ENCODE measurements at places on chromosomes 7 and 10.
A peak's percentile ranks its signal among the peaks of the same experiment; 100 is the strongest.

GRCh38 chr7:78039790-78040776 is 241.5 kb downstream of the PHTF2 start:
- DNase-seq = no peak

DNA sequence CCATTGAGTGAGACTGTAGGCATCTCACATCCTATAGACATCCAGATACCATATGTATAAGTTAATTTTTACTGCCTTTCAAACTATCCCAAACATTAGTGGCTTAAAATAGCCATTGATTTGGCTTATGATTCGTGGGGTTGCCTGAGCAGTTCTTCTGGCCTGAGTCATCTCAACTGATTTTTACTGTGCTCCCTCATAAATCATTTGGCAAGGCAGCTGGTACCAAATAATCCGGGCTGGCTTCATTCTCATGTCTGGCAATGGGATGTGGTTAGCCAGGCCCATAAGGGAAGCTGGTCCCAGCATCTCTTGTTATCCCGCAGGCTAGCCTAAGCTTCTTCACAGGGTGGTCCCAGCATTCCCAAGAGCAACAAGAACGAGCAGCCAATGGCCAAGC is 6.7 kb upstream of the LRGUK start:
- DNase-seq = no peak

DNA sequence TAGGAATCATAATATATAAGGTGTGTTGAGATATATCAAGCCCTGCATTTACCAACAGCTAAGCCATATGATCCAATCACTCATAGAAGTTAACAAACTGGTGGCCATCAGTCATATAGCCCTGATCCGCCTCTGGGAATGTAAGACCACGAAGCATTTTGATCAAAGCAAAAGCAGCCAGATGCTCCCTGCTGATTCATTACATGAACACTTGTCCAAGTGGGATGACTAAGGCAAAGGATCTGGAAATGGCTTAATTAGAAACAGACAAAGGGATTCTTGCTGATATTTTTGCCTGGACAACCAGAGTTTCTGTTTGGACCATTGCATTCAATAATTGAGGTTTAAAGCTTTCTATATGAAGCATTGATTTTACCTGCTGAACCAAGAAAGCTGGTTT is 535.5 kb downstream of the GPAM start:
- DNase-seq = no peak

DNA sequence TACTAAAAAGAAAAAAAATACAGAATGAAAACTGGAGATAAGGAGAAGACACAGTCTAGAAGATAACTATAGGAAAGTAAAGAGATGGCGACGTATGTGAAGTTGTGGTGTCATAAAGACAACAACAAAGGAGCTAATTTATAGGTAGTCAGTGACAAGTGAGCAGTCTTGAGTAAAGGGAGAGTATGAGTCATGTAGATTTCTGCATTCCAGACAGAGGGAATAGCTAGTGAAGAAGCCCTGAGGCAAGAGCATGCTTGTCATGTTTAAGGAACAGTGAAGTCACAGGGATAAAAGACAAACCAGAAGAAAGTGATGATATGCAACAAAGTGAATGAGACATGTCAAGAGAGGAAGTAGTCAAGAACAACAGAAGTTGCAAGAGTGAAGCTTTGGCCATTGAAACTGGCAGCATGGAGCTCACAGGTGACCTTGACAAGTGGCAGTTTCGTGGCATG is 2.3 kb upstream of the MIOS start:
- peak; percentile 97 for DNase-seq

- no peak for DNase-seq
Observed at GRCh38 chr10:70550459-70550858, 52.1 kb downstream of the PRF1 start.

- peak; percentile 26 for DNase-seq
Observed at GRCh38 chr7:1418505-1419309, 40.6 kb downstream of the MICALL2 start.

DNA sequence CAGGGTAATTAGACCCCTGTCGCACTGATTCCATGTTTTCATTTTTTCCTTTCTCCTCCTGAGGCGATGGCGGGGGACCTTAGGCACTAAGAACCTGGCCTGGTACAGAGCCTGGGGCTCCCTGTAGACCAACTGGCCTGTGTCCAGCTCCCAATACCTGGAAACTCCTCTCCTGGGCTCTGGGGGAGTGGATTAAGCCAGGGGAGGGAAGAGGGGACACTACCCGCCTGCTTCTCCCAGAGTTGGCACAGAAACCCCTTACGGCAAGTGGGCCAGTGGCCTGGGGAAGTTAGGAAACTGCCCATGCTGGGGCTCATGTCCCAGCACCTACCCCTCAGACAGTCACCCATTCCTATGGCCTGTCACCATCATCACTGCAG is 121.6 kb downstream of the GRID1 start:
- DNase-seq = no peak

DNA sequence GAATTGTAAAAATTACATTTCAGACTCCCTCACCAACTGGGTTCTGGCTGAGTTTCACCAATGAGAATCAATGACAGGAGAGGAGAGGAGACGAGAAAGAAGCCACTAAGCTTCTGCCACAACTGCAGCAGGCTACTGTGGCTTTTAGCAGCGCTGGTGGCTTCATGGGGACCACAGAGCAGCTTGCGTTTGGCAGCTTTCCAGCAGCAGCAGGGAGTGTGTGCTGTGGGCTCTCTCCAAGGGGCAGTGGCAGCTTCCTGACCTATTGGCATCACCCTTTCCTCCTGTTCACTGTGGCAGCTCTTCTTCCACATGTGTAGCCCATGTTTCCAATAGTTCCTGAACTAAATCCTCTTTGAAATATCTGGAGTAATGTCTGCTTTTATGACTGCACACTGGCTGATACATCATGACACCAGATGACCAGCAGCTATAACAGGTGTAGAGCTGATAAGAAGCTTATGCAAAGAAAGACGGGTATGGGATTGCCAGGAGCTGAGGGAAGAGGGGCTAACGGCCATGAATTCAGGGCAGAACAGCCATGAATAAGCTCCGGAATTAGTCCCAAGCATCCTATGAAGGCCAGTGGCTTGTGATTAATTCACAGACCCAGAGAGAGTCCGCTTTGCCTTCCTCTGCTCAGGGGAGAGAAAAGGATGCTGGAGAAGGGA is 46.8 kb downstream of the KCNH2 start:
- DNase-seq = no peak

- no peak for DNase-seq
Observed at GRCh38 chr7:45174966-45175765, 17.6 kb downstream of the RAMP3 start.

- DNase-seq = no peak
Observed at GRCh38 chr10:22713853-22714478, 412 bp downstream of the PIP4K2A start.

GRCh38 chr10:104947314-104947713 is 306.2 kb downstream of the SORCS3 start:
- no peak for DNase-seq

- no peak for DNase-seq
Observed at GRCh38 chr7:27180431-27181420, 4.3 kb downstream of the HOXA11 start.

DNA sequence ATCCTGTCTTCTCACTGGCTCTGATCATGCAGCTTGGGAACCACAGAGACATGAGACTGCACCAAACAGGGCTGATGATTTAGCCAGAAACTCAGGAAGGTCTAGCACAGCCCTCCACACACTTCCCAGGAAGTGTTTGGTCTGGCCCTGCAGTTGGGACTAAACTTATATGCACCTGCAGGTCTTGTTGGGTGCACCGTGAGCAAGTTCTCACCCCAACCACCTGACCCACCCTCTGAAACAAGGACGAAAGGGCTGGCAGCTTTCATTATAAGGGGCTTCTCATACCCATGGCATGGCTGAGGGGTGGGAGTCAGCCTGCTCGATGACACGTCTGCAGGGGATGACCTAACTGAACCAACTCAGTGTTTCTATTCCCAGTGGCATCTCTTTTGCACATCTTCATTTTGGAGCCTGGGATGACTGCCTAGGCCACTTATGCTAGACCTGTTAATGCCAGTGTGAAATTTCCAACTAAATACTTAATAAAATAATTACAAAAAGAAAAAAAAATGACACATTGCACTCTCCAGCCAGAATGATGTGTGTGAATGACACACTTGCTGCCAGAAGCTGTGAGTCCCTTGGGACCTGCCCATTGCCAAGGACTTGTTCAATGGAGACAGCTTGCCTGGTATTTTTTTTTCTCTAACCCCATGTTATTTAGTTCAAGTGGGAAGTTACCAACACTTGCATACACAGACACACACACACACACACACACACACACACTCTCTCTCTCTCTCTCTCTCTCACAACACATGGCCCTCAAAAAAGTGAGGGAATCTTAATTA is 102.6 kb downstream of the NEURL1 start:
- no peak for DNase-seq

DNA sequence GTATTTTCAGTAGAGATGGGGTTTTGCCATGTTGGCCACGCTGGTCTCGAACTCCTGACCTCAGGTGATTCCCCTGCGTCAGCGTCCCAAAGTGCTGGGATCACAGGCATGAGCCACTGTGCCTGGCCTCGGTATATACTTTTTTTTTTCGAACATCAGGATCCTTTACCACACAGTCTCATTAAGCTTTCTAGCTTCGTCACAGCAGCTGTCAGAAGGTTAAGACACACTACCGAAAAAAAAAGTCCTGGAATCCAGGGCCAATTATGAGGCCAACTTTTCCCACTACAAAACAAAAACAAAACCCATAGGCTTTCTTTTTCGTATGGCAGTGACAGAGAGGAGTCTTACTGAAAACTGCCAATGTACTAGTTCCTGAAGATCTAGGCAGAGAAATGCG is 30.7 kb downstream of the ZC3HC1 start:
- no peak for DNase-seq

GRCh38 chr7:112206991-112207592 is 597 bp downstream of the ZNF277 start:
- peak; percentile 18 for DNase-seq

Measured in epithelial cell of esophagus (primary cell).